Activated naive CD4-positive, alpha-beta T cell treated with anti-CD3 and anti-CD28 coated beads for 36 hours (primary cell): ENCODE measurements at places on chromosomes 12 and 14. TPM values are rescaled to one million over a fixed set of nuclear protein-coding genes. Genes with fewer than 3 reads are reported as not detected.

DNA sequence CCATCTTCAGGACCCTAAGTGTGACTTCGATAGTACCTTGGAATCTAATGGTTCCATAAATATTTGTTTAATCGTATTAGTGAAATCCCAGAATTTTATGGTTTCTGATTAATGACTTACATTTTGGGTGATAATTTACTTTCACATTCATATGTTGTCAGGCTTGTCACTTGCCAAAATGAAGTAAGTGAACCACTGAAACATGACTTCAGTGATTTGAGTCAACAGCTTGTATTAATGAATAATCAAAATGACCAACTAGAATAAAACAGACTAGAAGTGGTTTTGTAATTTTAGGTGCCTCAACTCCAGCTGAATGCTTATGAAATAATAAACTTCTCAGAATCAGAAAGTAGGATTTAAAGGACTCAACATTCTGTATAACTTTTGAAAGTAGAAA is 517.1 kb downstream of the PRKD1 start:
- no peaks in the 10 kb centered on the region for H3K27me3 ChIP-seq
- H3K36me3 ChIP-seq, result no peaks in the 10 kb centered on the region
- no peak for DNase-seq
- no peak overlapping the region for H3K4me3 ChIP-seq

DNA sequence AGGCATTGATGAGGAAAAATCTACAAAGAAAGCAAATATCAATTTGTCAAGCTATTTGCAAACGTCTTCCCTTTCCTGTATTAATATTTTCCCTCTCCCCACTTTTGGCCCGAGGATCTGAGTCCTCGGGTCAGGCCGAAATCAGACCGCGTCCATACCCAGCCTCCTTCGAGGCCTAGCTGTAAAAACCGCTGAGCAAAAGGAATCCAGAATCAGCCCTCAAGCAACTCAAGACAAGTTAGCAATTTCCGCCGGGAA is 353 bp upstream of the MAPK1IP1L start:
- H3K4me1 ChIP-seq, result peaks cover 37% of the 10 kb centered on the region
- peaks cover 25% of the 10 kb centered on the region for H3K36me3 ChIP-seq
- no peaks in the 10 kb centered on the region for H3K27me3 ChIP-seq
- H3K4me3 ChIP-seq, result peak overlapping the region; percentile 86
- DNase-seq, result no peak
- H3K27ac ChIP-seq, result peak overlapping the region; percentile 95

DNA sequence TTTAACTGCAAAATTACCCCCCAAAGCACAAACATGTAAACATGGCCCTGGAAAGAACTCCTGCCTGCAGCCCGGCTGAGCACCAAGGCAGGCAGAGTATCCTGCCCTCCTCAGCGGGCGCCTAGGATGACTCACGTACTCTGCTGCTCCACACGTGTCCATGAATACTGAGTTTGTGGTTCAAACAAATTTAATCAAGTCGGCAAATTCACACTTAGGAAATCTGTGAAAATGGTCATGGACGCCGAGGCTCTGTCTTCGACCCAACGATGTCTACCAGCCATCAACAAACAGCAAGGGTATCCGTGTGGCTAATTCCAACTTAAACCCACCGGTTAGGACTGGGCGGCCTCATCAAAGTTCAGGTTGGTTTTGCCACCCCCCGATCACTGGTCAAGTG is 25.5 kb downstream of the GOLGA3 start:
- H3K4me3 ChIP-seq, result no peak overlapping the region
- H3K36me3 ChIP-seq, result peaks cover 44% of the 10 kb centered on the region
- H3K27ac ChIP-seq, result no peak overlapping the region
- H3K4me1 ChIP-seq, result peaks cover 19% of the 10 kb centered on the region

- H3K4me1 ChIP-seq, result no peaks in the 10 kb centered on the region
- H3K27me3 ChIP-seq, result no peaks in the 10 kb centered on the region
- no peak for DNase-seq
- H3K27ac ChIP-seq, result no peak overlapping the region
- H3K36me3 ChIP-seq, result no peaks in the 10 kb centered on the region
- H3K4me3 ChIP-seq, result no peak overlapping the region
Observed at GRCh38 chr12:124700810-124701592, 133.6 kb upstream of the NCOR2 start.

- H3K27ac ChIP-seq, result no peak overlapping the region
- H3K4me1 ChIP-seq, result peaks cover 15% of the 10 kb centered on the region
Observed at GRCh38 chr12:110699591-110700445, 10.9 kb upstream of the HVCN1 start.

- no peaks in the 10 kb centered on the region for H3K27me3 ChIP-seq
- DNase-seq, result peak; percentile 90
- H3K36me3 ChIP-seq, result no peaks in the 10 kb centered on the region
- H3K27ac ChIP-seq, result no peak within 1 kb of the TSS
- H3K4me1 ChIP-seq, result peaks cover 22% of the 10 kb centered on the region
- H3K4me3 ChIP-seq, result no peak within 1 kb of the TSS
Observed at GRCh38 chr14:20683891-20684661, at the start of gene RNASE4. TSS of gene RNASE4 (plus strand) at chr14:20684560. CDS start at chr14:20699372, 14,812 bp downstream.

- no peak overlapping the region for H3K27ac ChIP-seq
- H3K27me3 ChIP-seq, result no peaks in the 10 kb centered on the region
- no peaks in the 10 kb centered on the region for H3K4me1 ChIP-seq
- no peak overlapping the region for H3K4me3 ChIP-seq
- no peaks in the 10 kb centered on the region for H3K36me3 ChIP-seq
- DNase-seq, result no peak
Observed at GRCh38 chr12:83084516-83085234, 398.0 kb downstream of the TMTC2 start.

DNA sequence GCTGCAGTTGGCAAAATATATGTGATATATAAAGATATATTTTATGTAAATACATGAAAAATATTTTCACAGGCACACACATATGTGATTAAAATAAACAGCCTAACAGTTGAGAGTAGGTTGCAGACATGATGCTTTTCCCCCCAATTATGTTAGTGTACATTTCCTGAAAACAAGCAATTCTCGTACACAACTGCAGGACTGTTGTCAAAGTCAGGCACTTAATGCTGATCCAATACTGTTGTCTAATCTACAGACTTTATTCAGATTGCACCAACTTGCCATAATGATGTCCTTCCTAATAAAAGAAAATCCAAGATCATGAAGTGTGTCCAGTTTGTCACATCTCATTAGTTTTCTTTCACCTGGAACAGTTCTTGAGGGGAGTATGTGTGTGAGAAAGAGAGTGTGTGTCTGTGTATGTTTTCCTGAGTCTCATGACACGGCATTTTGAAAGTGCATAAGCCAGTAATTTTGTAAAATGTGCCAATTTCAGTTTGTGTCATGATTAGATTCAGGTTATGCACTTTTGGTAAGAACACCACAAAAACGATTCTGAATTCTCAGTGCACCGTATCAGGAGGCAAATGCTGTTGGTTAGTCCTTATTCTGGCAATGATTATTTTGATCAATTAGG is 16.5 kb upstream of the SEL1L start:
- no peaks in the 10 kb centered on the region for H3K36me3 ChIP-seq
- peaks cover 14% of the 10 kb centered on the region for H3K27me3 ChIP-seq
- H3K4me1 ChIP-seq, result peaks cover 10% of the 10 kb centered on the region
- no peak overlapping the region for H3K27ac ChIP-seq
- H3K4me3 ChIP-seq, result no peak overlapping the region

GRCh38 chr12:67506739-67507138 is 141.8 kb upstream of the DYRK2 start:
- H3K27me3 ChIP-seq, result no peaks in the 10 kb centered on the region
- no peak for DNase-seq
- H3K4me3 ChIP-seq, result no peak overlapping the region

DNA sequence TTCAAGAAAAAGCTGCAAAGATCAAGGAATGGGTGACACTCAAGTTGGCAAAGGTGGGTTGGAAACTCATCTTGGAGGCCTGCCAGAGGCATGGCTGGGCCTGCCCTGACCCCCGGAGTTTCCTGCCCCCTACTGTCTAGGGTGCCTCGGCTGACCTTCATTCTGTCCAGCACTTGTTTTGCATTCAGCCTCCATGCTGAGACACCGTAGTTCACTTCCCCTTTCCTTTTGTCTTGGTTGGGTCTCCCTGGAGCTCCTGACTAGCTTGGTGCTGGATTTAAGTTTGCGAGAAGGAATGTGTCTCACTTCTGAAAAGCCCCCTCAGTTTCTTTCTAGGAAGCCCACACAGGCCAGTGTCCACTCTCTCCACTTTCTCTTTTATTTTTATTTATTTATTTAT is 26.5 kb downstream of the PLEKHH1 start:
- H3K4me1 ChIP-seq, result no peaks in the 10 kb centered on the region
- no peak overlapping the region for H3K4me3 ChIP-seq
- H3K27ac ChIP-seq, result no peak overlapping the region

DNA sequence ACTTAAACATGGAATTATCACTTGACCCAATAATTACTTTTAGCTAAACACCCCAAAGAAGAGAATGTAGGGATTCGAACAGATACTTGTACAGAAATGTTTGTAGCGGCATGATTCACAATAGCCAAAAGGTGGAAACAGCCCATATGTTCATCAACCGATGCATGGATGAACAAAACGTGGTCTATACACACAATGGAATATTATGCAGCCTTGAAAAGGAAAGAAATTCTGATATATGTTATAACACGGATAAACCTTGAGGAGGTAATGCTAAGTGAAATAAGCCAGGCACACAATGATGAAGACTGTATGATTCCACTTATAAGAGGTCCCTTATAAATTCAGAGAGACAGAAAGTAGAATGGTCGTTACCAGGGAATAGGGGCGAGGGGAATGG is 659.4 kb downstream of the MED13L start:
- no peak for DNase-seq
- H3K36me3 ChIP-seq, result no peaks in the 10 kb centered on the region
- H3K4me1 ChIP-seq, result no peaks in the 10 kb centered on the region
- no peak overlapping the region for H3K27ac ChIP-seq
- H3K4me3 ChIP-seq, result no peak overlapping the region

DNA sequence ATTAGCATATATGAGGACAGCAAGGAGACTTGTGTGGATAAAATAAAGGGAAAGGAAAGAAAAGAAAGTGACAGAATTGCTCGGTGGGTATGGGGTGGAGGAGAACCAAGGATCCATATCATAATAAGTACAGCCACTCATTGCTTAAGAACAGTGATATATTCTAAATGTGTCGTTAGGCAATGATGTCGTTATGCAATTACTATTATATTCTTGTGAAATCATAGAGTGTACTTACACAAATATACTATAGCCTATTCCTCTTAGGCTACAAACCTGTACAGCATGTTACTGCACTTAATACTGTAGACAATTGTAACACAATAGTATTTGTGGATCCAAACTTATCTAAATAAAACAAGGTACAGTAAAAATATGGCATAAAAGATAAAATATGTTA is 271.1 kb downstream of the CCER1 start:
- H3K27me3 ChIP-seq, result no peaks in the 10 kb centered on the region
- H3K27ac ChIP-seq, result no peak overlapping the region
- no peaks in the 10 kb centered on the region for H3K4me1 ChIP-seq
- H3K4me3 ChIP-seq, result no peak overlapping the region

DNA sequence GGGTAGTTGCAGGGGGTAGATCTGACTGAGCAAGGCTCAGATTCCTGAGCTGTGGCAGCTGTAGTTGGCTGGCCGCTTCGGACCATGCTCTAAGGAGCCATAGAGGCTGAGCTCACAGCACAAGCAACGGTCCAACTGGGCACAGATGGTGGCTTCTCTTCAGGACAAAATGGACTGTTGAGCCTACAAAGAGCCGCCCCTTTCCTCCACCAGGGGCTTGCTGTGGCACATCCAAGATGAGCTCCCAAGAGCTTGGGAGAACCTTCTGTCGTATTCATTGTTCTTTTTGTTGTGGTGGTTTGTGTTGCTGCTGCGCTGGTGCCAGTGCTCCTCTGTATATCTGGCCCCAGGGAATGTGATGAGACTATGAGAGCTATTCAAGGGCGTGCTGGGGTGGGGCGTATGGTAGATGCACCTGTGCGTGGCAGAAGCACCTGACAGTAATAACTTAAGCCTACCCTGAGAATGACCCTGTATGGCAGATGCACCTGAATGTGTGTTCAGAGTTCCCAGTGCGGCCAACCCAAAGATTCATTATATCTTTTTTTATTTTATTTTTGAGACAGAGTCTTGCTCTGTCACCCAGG is 17.8 kb upstream of the LGALS3 start:
- DNase-seq, result no peak
- H3K27ac ChIP-seq, result no peak overlapping the region
- H3K36me3 ChIP-seq, result no peaks in the 10 kb centered on the region
- H3K4me3 ChIP-seq, result no peak overlapping the region
- peaks cover 8% of the 10 kb centered on the region for H3K4me1 ChIP-seq
- no peaks in the 10 kb centered on the region for H3K27me3 ChIP-seq

DNA sequence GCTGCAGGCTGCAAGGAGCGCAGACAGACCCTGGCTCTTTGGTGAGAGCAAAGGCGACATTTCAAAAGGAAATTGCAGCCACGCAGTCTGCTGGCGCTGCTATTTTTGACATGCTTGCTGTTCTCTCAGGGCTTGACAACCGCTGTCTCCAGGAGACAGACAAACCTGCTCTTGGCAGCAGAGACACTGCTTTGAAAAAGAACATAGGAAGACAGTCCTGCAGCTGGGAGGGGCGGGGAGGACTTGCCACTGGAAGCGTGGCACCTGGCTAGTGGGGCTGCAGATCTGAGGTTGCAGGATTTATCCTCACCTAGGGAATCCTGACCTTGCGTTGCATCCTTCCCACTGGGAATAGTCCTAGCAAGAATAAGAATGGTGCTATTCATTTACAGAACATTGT is 91.8 kb upstream of the KCNA1 start:
- DNase-seq, result no peak
- H3K4me3 ChIP-seq, result no peak overlapping the region
- no peaks in the 10 kb centered on the region for H3K27me3 ChIP-seq
- H3K4me1 ChIP-seq, result peaks cover 11% of the 10 kb centered on the region
- H3K36me3 ChIP-seq, result no peaks in the 10 kb centered on the region
- H3K27ac ChIP-seq, result no peak overlapping the region

DNA sequence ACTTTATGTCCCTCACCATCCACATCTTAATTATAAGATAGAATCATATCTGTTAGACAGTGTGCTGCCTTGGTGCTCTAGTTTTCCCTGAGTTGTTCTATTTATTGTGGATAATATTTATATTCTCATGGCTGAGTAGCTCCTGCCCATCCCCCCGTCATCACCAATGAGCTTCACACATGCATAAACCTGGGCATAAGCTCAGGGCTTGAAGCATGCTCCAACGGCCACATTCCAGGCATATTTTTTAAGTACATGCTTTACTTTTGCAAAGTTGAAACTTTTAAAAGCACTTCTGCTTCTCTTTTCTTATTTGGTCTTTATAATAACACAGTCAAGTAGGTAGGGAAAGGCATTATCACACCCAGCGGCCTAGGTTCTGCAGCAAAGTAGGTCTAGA is 3.4 kb upstream of the FBXO34 start:
- no peak for DNase-seq
- H3K27ac ChIP-seq, result no peak overlapping the region
- no peak overlapping the region for H3K4me3 ChIP-seq
- peaks cover 2% of the 10 kb centered on the region for H3K36me3 ChIP-seq
- no peaks in the 10 kb centered on the region for H3K27me3 ChIP-seq

ADGRD1 gene
- not detected for total RNA-seq

WNT5B gene
- not detected for total RNA-seq

ETFBKMT gene
- 1.2 TPM for total RNA-seq

TAS2R13 gene
- total RNA-seq, result 0.17 TPM

CCT2 gene
- total RNA-seq, result 268 TPM

TBX3 gene
- not detected for total RNA-seq

NGB gene
- not detected for total RNA-seq

IL31 gene
- not detected for total RNA-seq

RTL1 gene
- total RNA-seq, result not detected
